ENCODE measurements at places on chromosomes 7 and 10.

- DNase-seq = no peak
Observed at GRCh38 chr7:118696879-118697278, 472.4 kb downstream of the ANKRD7 start.

GRCh38 chr7:33035776-33036175 lies 26.8 kb downstream of the NT5C3A start:
- DNase-seq = no peak

- DNase-seq = no peak
Observed at GRCh38 chr10:133350950-133351329, 3.8 kb downstream of the PRAP1 start.

DNA sequence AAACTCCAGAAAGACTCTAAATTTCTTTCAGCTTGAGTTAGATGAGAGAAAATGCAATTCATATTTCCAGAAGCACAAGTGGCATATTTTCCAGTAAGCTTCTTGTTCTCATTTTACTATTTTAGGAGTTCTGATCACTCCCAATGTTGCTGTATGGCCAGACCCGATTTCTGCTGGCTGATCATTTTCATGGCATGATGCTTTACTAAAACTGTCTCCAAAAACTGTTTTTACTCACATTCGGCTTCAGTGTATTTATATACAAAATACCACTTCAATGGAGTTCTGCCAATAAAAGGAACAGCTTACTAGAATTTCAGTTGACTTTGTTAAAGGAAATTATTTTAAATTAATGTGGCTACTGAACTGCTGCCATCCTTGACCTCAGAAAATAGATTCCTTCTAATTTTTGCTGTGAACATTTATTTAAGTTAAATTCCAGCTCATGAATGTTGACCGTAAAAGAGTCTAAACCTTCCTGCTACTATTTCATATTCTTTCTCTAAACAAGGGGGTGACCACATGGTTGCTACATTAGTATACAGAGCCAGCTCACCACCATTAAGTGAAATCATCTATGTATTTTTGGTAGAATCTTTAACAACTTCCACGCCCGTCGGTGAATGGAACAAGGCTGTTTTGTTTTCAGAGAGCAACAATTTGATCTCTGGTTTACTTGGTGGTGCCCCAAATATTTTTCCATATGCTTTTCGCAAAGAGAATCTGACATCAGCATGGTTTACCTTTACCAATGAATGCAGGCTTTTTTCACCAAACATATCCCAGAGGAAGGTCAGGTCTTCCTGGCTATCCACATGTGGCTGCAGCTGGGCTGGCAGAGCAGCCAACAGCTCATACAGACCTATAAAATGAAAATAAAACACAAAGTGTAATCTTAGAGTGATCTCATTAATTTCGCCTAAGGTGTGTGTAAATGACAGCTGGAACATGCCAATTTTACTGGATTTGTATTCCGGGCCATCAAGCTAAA lies 101.2 kb downstream of the MPP7 start:
- no peak for DNase-seq

DNA sequence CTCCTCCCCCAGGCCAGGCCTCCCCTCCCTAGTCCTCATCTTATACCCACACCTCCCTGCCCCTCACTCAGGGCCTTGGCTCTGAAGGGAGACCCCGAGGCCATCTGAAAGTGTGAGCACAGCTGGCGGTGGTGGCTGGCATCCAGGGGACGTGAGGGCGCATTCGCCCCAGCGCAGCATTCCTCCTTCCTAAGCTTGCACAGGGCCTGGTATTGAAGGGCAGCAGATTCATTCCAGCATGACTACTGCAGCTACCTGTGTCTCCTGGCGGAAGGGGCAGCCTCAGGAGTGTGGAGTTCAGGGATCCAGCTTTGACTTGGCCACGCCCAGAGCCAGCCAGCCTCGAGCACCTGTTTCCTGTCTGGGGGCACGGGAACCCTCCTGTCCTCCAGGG lies 72.6 kb downstream of the PARP12 start:
- DNase-seq = no peak

DNA sequence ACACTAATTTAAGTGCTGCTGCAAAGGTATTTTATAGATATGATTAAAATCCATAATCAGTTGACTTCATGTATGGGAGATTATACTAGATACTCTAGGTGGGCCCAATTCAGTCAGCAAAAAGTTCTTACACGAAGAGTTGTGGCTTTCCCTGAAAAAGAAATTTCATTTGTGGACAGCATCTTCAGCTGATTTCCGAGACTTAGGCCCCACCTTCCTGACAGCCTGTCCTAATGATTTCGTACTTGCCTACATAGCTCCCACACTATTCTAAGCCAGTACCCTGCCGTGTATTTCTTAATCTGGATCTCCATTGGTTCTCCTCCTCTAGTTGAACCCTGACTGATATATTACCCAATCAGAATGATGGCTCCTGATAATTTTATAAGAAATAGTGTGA lies 297.9 kb downstream of the EXOC4 start:
- no peak for DNase-seq

DNA sequence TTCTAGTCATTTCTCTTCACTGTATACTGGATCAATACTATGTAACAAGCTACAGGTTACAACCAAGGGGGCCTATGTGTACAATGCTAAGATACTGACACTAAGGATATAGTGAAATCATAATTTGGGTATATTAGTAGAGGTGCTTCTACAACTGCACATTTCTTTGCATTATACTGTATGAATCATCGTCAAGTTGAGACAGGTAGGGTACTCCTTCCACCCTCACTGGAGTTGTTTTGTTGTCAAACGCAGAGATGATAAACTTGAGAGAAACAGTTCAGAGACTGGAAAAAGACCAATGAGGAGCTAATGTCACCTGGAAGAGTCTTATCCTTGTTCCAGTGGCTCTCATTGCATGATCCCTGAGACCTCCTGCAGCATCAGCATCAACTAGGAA lies 208.2 kb upstream of the PRPS1L1 start:
- DNase-seq = no peak

DNA sequence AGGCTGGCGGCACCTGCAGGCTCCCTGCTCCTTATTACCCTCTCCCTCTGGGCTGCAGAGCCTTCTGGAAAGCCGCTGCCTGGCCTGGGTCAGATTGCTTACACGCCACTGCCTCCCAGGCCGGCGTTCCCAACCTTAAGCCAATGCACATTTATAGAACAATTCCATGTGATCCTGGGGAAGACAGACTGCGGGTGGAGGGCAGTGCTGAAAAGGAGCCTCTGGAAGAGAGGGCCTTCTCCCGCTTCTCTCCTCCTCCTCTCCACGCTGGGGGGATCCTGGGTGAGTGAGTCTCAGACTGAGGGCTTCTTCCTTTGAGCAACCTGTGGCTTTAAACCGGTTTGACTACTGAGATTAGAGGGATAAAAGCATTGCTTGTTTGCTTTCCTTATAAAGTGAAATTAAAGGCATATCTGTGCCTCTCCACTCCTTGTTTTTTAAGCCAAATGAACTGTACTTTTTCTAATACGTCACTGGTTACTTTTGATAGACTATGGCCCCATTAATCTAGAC lies 5.5 kb downstream of the TACC2 start:
- no peak for DNase-seq

GRCh38 chr10:33402220-33403073 lies 68.0 kb upstream of the NRP1 start:
- DNase-seq = no peak

GRCh38 chr7:8714791-8715190 lies 281.4 kb downstream of the NXPH1 start:
- no peak for DNase-seq

DNA sequence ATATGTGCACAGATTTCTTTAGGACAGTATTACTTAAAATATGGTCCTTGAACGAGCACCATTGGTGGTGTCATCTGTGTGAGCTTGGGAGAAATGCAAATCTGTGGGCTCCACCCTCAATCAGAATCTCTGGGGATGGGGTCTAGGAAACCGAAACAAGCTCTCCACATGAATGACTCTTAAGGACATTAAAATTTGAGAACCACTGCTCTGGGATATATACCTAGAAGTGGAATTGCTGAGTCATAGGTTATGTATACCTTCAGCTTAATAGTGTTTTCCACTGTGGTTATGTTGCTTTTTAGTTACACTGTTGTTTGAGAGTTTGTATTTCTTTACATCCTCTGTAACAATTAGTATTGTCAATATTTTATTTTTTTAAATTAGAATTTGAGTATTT lies 24.0 kb downstream of the ZNRF2 start:
- DNase-seq = no peak

DNA sequence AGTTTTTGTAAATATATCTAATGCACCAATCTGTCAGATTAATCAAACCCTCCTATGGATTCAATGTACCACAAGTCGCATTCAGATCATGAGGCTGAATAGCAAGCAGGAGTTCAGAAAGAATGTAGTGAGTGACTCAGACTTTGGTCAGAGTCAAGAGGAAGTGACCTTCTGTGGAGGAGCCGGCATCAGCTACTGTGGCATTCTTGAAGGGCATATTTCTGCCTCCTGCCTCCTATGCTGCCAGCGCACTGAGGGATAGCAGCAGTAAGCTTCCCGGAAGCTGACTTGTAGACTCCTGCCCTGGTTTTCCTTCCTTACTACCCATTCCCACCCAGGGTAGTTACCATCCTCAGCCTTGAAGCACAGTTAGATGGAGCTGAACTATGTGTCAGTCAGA lies 867.5 kb downstream of the NRG3 start:
- DNase-seq = no peak

DNA sequence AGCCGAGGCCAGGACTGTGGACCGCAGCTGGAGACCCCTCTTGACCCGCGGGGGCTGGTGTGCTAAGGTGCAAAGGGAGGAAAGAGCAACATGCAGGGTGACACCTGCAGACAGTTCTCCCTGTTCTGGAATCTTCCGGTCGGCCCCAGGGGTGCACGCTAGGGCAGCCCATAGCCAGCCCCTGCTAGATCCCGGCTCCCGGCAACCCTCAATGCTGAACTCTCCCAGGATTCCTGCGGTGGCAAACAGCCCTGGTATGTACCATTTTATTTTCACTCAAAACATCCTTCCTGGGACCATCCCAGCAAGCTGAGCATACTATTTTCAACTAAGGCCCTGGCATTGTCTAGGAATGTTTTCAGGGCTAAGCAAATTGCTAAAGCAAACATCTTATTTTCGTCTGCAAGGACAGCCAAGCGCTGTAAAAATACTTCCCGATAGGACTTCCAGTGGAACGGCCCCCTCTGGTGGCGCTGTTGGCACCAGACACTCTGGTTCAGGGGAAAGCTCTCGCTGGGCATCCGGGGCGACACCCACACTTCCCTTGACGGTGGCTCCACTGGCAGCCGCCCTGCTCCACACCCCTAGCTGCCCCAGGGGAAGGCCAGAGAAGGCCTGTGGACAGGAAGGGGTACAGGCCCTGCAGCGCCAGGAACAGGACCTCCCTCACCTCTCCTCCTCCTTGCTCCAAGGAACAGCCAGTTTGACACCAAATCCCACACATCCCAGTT lies 99.4 kb downstream of the CTBP2 start:
- DNase-seq = peak; percentile 56

- no peak for DNase-seq
Observed at GRCh38 chr7:18370633-18371032, 124.9 kb upstream of the HDAC9 start.

DNA sequence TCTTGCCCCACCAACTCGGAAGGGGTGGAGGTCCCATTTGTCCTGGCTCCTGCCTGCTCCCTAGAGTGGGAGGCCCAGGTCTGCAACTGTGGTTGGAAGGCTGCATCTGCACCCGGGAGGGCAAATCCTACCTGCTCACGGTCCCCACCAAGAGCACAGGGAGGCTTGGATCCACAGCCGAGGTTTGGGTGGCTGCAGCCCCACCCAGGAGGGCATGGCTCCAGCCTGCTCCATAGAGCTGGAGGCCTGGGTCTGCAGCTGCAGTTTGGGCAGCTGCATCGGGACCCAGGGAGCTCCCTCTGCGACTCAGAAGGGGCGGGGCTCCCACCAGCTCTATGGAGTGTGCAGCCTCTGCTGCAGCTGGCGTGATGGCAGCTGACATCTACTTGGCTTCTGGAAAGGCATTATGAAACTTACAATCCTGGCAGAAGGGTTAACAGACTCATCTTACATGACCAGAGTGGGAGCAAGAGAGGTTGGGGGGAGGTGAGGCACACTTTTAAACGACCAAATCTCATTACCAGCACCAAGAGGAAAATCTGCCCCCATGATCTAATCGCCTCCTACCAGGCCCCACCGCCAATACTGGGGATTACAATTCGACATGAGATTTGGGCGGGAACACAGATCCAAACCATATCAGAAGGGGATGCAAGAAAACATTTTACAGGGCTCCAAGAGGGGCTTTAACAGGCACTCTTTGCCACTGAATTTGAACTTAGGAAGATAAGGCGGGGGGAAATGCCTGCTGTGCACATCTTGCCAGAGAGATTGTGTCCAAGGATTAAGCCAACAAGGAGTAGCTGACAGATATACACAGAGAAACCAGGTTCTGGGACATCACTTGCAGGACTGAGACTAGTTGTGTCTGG lies 8.2 kb upstream of the BLVRA start:
- no peak for DNase-seq

GRCh38 chr10:46052057-46052790 lies 6.2 kb upstream of the MSMB start:
- no peak for DNase-seq

GRCh38 chr7:69893906-69894305 lies 295.6 kb downstream of the AUTS2 start:
- no peak for DNase-seq
